Mesenteric fat pad (tissue), 1 donor: ENCODE measurements at places on chromosomes 6 and 20. TPM values are rescaled to one million over a fixed set of nuclear protein-coding genes. Genes with fewer than 3 reads are reported as not detected.

Gene SLC24A3
- 16.9 TPM for total RNA-seq

Gene GNAS-AS1
- total RNA-seq: 0.42 TPM

Gene HFE
- 13.5 TPM for total RNA-seq

Gene SIRPB2
- 25.5 TPM for total RNA-seq
